Foreskin fibroblast (primary cell): ENCODE measurements at places on chromosomes 16 and 17.

DNA sequence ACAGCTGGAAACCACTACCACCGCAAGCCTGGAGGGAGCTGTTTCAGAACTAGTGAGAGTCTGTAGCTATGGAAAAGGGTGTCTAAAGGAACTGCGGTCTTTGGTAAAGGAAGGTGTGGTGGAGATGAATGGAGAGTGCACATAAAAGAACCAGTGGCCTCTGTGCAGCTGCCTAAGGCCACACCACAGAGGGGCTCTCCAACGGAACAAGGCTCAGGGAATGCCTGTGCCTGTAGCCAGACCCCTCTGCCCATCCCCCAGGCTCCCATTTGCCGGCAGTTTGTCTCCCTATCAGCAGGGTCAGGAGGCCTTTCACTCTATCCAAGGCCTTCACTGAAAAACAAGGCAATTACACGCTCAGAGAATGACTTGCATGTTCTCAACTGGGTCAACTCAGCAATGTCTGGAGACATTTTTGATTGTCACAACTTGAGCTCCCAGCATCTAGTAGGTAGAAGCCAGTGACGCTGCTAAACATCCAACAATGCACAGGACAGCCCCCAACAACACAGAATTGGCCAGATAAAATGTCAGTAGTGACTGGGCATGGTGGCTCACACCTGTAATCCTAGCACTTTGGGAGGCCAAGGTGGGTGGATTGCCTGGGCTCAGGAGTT, 3.3 kb upstream of the FDXR start:
- no peak for DNase-seq

GRCh38 chr17:75191584-75191983, 8.8 kb upstream of the SUMO2 start:
- DNase-seq: peak; percentile 24

DNA sequence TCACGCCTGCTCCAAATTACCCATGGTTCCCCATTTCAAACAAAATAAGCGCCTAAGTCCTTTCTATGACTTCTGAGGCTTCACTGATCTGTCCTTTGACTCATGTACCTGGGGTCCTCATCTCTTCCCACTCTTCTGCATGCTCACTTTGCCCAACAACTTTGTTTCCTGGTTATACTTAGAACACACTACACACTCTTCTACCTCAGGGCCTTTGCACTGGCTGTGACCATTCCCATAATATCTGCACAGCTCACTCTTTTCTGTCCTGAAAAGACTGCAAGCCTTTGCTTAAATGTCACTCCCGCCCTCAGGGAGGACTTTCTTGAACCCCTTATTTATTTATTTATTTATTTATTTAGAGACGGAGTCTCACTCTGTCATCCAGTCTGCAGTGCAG, 14.1 kb downstream of the CDH1 start:
- DNase-seq: no peak

DNA sequence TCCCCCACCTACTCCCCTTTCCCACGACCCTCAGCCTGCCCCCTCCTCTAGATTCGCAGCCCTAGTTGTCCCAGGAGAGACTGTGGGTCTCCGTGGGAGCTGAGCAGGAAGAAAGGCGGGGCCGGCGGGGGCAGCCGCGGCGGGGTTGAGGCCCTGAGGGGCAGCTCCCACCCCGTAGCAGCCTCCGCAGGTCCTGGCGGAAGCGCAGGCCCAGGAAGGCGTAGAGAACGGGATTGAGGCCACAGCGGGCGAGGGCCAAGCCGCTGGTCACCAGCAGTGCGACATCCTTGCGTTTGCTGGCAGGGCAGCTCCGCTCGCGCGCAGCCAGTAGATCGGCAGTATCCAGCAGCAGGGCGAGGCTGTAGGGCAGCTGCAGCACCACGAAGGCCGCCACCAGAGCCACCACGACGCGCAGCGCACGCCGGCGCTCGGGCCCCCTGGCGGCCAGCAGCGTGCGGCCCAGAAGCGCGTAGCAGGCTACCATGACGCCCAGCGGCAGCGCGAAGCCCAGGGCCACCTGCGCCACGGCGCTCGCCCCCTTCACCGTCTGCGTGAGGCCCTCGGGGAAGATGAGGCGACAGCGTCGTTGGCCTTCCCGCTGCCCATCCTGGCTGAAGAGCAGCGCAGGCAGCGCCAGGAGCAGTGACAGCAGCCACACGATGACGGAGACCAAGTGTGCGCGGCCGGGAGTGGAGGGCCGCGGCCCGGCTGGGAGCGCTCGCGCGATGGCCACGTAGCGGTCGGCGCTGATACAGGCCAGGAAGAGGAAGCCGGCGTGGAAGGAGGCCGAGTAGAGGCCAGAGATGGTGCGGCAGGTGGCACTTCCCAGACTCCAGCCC, 1.9 kb downstream of the CCR10 start:
- peak; percentile 80 for DNase-seq

GRCh38 chr17:71919186-71919585, 201.6 kb upstream of the SOX9 start:
- DNase-seq: no peak

DNA sequence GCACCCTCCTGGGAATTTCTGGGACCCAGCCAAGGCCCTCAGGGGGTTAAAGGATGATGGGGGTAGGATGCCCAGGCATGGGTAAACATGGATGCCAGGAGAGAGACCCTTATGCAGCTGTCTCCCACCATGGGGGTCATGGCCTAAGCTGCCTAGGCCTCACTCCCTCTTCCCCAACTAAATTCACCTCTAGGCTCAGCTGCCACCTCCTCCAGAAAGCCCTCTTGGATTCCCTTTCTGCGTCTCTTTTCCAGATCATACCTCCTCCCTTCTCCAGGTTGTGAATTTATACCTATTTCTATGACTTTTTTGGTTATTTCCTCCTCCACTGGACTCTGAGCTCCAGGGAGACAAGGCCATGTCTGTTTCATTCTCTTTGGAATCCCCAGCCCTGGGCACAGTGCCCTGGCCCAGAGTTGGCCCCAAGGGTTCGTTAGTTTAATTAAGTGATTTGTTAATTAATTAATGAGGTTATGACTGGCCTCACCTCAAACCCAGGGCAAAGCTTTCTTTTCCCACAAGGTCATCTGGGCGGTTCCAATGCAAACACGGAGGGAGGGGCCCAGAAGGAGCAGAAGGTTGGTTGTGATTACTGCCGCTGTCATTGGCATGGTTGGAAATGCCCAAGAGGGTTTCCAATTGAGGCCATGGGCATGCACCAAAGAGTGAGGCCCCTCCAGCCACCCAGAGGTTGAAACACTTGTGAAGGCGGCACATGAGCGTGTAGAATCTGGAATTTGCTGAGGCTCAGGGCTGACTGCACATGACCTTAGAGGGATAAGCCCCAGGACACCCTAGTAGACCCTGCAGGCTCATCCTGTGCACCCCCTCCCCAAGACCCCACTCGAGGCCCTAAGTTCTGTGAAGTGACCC, 6.9 kb upstream of the KRT17 start:
- DNase-seq: no peak

GRCh38 chr17:2950846-2951245, 112.6 kb downstream of the OR1D5 start:
- no peak for DNase-seq

GRCh38 chr17:16135461-16135860, 79.9 kb downstream of the NCOR1 start:
- no peak for DNase-seq

- no peak for DNase-seq
These were observed 46.6 kb downstream of the MRM3 start for GRCh38 chr17:828761-829160.

GRCh38 chr16:67158637-67159600, 790 bp downstream of the TRADD start:
- DNase-seq: peak; percentile 40

- peak; percentile 84 for DNase-seq
These were observed at the start of gene CDH15 for GRCh38 chr16:89171216-89172170. Gene CDH15 (plus strand): TSS chr16:89171748. CDS start chr16:89171832, 84 bp downstream.

GRCh38 chr17:871751-872519, 89.8 kb downstream of the MRM3 start:
- DNase-seq: no peak

- no peak for DNase-seq
These were observed 17.9 kb upstream of the ALOX15B start for GRCh38 chr17:8020776-8021564.

GRCh38 chr16:77617996-77618395, 104.3 kb upstream of the NUDT7 start:
- DNase-seq: no peak

- DNase-seq: no peak
These were observed 87.8 kb upstream of the CDH5 start for GRCh38 chr16:66278604-66279262.

- DNase-seq: no peak
These were observed 121.0 kb upstream of the ADAMTS18 start for GRCh38 chr16:77555791-77556190.

GRCh38 chr17:36980280-36980761, 31.6 kb downstream of the AATF start:
- peak; percentile 25 for DNase-seq

- DNase-seq: no peak
These were observed 625.5 kb upstream of the C16orf82 start for GRCh38 chr16:26441178-26441577.

DNA sequence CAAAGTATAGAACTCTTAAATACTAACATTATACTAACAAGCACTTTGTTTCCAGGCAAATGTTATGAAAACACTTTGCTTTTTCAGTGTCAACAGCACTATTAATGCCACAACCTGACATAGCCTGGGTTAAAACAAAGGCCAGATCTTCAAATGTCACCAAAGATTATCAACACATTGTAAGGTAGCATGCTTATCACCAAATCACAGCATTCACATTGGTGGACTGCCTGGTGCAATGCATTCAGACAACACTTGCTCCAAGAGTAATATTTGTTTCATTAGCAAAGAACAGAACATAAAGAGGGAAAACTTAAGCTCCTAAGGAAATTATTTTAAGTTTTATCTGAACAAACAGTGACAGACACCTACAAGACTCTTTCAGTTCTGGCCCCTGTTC, 1361.2 kb downstream of the CDH8 start:
- DNase-seq: no peak
